CD8-positive, alpha-beta memory T cell (primary cell): ENCODE measurements at places on chromosomes 4 and X. TPM values are rescaled to one million over a fixed set of nuclear protein-coding genes. Genes with fewer than 3 reads are reported as not detected.
A peak's percentile ranks its signal among the peaks of the same experiment; 100 is the strongest.

GRCh38 chr4:8025668-8026067, 86.0 kb upstream of the AFAP1 start:
- no peak for DNase-seq

DMP1 gene
- total RNA-seq, result not detected

YY2 gene
- total RNA-seq, result 1.8 TPM

DNA sequence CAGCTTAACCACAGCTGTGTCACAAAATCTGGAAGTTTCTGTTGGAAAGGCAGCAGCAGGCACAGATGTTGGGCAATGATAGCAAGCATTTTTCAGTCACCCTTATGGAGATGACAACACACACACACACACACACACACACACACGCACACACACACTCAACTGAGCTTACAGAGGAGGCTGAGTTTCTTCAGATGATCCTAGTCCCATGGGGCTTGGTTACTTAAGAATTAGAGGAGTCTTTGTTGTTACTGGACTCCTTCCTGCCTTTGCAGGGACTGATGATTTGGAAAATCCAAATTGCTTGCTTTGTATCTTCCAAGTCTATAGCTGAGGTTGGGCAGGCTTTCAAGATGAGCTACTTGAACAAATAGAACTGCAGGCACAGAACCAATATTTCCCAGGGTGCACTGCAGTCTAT, 740.1 kb upstream of the PITX2 start:
- no peak for DNase-seq

FMR1NB gene
- not detected for total RNA-seq

DNA sequence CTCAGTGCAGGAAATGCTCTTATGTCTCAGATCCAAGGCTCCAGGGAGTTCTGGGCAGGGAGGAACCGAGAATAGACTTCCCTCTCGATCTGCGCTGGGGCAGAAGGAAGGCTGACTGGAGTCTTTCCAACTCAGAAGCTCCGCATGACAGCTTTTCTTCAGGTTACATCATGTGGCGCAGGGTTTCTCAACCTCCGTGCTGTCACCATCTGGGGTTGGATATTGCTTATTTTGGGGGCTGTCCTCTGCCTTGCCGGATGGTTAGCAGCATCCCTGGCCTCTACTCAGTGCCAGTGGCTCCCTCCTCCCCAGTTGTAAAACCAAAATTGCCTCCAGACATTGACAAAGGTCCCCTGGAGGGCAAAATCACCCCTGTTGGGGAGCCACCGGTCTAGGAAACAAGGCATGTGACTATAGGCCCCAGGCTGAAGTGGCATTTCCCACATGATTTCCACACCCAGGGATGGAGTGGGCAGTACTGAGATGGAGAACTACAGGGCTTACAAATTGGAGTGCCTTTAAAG, 21.4 kb downstream of the REELD1 start:
- no peak for DNase-seq

- DNase-seq, result no peak
Observed at GRCh38 chr4:90904021-90904420, 776.8 kb downstream of the CCSER1 start.

- DNase-seq, result peak; percentile 22
Observed at GRCh38 chrX:153768311-153769157, 4.5 kb downstream of the PLXNB3 start.

PGK1 gene
- 665 TPM for total RNA-seq

JAKMIP1 gene
- 12.7 TPM for total RNA-seq

VCX gene
- total RNA-seq, result not detected

GRCh38 chrX:41381685-41382084, 47.7 kb downstream of the DDX3X start:
- DNase-seq, result no peak

AR gene
- total RNA-seq, result not detected

GDPD2 gene
- not detected for total RNA-seq

GRCh38 chrX:39808471-39808917, 289.3 kb downstream of the BCOR start:
- no peak for DNase-seq

DNA sequence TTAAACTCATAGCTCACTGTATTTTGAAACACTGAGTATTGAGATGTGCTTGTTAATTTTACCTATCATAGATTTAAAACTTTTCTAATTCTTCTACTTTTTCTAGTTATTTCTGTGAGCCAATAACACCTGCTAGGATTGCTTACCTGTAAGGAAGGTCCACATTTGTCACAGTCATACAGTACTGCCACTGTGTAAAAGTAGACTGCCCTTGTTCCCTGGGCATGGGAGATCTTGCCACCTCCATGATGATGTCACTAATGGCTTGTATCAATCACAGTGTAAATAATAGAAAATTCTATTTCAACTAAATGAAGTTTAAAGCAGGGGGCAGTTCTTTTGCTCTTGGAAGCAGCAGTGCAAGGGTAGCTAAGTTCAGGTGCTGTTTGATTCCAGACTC, 35.9 kb downstream of the GK start:
- DNase-seq, result no peak

GRCh38 chr4:182644683-182645050, 272.5 kb downstream of the DCTD start:
- no peak for DNase-seq

DNA sequence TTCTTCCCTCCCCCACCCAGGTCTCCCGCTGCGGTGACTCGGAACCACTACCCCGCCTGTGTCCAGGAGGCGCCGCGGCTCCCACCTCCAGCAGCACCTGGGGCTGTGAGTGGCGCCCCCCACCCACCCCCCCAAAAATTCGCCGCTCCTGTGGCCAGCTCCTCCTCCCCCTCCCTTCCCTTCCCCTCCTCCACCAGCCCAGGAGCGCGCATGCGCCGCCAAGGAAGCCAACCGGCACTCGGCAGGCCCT, 278 bp downstream of the CLOCK start:
- no peak for DNase-seq

DNA sequence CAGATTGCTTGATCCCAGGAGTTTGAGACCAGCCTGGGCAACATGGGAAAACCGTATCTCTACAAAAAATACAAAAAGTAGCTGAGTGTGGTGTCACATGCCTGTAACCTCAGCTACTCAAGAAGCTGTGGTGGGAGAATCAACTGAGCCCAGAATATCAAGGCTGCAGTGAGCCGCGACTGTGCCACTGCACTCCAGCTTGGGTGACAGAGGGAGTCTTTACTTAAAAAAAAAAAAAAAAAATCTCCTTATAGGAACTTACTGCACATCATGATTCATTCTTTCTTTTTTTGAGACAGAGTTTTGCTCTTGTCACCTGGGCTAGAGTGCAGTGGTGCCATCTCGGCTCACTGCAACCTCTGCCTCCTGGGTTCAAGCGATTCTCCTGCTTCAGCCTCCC, 24.3 kb downstream of the UPF3B start:
- DNase-seq, result no peak

DNA sequence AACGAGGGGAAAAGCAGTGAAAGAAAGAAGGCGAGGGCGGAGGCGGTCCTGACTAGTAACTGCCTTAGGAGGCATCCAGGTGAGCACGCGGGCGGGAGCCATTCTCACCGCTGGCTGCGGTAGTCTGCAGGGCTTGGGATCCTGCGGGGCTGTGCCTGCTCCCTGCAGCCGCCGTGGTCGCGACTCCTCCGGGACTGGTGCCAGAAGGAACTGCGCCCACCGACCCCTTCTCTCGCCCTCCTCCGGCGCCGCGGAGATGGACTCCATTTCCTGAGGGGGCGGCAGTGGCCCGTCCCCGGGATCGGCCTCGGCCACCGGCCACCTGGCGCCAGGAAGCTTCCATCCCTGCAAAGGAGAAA, 543 bp downstream of the NFXL1 start:
- peak; percentile 32 for DNase-seq

PRDM5 gene
- 0.24 TPM for total RNA-seq

PDE6B gene
- 9.3 TPM for total RNA-seq
